ENCODE measurements at places on chromosomes 12 and 14.

GRCh38 chr14:103136388-103137271 lies 13.4 kb downstream of the TNFAIP2 start:
- no peak for DNase-seq

DNA sequence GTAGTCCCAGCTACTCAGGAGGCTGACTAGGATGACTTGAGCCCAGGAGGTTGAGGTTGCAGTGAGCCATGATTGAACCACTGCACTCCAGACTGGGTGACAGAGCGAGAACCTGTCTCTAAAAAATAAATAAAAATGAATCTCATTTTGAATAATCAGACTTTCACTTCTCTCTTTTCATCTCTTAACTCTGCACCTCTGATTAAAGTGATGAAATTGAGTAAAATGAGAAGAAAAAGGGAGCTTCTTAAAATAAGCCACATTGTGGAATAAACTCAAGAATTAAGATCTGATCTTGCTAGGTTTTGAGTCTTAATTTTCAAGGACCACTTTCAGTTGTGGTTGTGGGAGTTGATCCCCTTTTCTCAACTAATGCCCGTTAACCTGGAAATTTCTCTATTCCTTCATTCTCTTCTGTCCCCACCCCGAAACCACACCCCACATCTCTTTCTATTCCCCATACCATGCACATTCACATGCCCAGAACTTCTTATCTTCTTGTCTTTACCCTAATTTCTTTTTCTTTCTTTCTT lies 70.9 kb upstream of the ETV6 start:
- DNase-seq: no peak

GRCh38 chr14:36091096-36091495 lies 85.4 kb downstream of the PTCSC3 start:
- no peak for DNase-seq

GRCh38 chr14:31414190-31414833 lies 6.0 kb downstream of the HEATR5A start:
- no peak for DNase-seq

- DNase-seq: no peak
Observed at GRCh38 chr12:97572220-97572619, 109.6 kb downstream of the RMST start.

DNA sequence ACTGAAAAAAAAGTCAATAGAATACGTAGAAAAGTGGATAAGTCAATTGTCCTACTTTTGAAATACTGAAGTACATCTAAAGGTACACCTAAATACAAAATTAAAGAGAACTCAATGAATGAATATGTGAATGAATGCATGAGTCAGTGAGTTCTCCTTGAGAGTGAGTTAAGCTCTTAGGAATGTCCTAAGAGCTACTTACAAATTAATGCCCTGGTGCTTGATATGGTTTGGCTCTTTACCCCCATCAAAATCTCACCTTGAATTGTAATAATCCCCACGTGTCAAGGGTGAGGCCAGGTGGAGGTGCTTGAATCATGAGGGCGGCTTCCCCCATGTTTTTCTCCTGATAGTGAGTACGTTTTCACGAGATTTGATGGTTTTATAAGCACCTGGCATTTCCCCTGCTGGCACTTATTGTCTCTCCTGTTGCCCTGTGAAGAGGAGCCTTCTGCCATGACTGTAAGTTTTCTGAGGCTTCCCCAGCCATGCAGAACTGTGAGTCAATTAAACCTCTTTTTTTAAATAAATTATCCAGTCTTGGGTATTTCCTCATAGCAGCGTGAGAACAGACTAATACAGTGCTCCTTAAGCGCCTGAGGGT lies 192.2 kb upstream of the ARHGAP5 start:
- DNase-seq: no peak

DNA sequence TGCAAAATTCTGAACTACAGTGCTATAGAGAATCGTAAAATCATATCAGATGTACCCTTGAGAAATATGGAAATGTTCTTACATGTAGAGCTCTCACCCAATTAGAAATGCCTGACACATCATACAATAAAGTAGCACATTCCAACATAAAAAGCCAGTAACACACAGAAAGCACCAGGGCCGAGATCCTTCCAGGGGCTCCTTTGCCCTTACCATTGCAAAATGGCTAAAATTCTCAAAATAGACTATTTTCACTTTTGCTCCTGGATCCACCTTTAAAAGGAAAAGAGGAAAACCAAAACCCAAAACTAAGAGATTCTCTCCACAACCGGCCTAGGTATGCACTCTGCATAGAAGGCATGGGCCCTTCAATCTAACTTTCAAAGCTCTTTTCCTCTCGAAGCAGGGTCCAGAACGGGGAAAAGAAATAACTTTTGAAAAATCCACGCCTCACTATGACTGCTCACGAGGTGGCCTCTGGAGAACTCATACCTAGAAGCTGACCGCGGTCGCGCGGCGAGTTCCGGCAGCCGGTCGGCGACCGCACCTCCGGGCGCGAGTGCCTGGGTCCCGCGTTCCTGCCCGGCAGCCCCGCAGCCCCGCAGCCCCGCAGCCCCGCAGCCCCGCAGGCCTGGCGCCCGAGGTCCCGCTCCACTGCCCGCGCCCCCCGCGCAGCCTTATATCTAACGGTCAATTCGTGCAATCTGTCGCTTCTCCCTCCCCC lies 2.7 kb downstream of the OTX2 start:
- no peak for DNase-seq

GRCh38 chr12:3313675-3314663 lies 177.0 kb upstream of the PRMT8 start:
- DNase-seq: no peak

DNA sequence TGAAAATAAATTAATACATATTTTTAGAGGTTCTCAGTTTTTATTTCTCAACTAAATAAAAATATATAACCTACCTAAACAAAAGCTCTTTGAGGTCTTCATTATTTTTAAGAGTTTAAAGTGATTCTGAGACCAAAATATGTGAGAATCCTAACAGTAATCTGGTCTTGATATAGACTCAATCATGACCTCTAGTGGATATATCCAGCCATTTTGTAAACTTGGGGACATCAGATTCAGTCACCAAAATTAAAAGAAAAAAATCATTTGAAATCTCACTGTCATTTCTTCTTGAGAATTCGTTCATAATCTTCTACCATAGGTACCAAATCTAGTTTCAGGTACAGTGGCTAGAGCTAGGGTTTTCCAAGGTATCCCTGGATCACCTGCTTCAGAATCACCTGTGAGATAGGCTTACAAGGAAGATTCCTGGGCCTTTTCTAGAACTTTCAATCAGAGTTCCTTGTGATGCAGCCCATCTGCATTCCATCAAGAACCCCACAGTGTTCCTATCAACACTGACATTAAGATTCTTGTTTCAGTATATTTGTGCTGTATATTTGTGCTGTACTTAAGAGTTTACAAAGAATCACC lies 214.9 kb downstream of the ADAMTS20 start:
- no peak for DNase-seq

GRCh38 chr14:57058319-57058718 lies 210.4 kb downstream of the EXOC5 start:
- DNase-seq: no peak

GRCh38 chr14:37122919-37123639 lies 49.3 kb downstream of the SLC25A21 start:
- DNase-seq: no peak

DNA sequence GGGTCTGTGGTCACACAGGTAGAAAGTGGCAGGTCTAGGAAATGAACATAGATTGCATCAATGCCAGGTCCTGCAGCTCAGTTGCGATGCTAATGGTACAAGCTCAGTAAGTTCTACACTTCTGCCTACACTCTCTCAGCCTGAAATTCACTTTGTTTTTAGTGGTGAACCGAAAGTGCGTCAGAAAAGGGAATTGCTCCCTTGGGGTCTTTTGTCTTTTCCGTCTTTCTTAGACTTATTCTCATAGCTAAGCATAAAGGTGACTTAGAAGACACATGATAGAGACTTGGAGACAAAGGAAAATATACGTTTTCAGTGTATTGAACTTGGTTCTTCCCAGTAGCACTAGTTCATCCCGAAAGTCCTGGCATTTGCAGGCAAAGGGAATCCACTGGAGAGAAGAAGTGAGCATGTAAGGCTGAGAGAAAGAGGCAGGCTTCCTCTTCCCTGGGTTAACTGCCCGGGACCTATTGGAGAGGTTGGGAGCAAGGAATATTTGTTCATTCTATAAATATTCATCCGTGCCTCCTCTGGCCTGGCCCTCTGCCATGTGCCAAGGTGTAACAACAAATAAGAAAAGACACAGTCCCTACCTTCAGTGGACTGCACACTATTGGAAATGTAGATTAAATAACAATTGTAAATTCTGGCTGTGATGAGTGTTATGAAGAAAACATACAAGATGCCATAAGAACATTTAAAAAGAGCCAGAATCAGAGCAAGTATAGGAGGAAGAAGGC lies 785.8 kb downstream of the MED13L start:
- DNase-seq: no peak
